ENCODE measurements at places on chromosomes 2 and 18. TPM values are rescaled to one million over a fixed set of nuclear protein-coding genes. Genes with fewer than 3 reads are reported as not detected.

DNA sequence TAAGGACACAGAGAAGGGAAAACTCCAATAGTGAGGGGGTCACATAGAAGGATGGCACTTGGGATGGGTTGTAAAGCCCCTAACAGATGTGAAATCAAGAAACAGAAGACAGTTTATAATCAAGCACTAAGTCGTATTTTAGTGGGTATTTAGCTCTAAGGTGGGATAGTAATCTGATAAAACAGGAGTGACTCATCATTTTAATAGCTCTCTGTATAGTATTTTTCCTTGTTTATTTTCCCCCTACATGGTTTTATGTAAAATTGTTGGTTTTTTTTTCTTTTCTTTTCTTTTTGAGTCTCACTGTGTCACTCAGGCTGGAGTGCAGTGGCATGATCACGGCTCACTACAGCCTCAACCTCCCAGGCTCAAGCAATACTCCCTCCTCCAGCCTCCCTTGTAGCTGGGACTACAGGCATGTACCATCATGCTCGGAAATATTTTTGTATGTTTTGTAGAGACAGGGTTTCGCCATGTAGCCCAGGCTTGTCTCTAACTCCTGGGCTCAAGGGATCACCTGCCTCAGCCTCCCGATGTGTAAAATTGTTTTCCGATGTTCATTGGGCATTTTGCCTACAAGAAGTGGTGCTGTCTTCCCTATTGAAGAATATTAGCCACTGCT lies 142.6 kb upstream of the SERPINE2 start:
- DNase-seq = no peak

DNA sequence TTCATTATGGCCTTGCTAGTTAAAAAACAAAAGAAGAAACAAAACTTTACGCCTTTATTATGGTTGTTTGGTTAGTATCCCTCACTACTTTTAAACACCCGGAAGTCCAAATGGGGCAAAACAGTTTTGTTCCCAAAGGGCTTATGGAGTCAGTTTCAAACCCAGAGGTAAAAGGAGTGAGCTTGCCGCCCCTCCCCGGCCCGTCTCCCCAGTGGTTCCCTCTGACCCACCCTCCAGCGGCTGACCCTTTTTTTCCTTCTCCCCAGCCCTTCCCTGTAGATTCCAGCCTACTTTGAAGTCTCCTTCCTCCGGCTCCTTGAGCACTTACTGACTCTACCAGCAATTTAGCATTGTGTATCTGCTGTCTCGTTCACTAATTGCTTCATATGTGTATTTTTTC lies 209.2 kb downstream of the ICOS start:
- no peak for DNase-seq

UGP2 gene
- 196 TPM for total RNA-seq

WNT6 gene
- total RNA-seq = 3.3 TPM

Measured in sigmoid colon (tissue), 7 donors.